Central memory CD4-positive, alpha-beta T cell (primary cell): ENCODE measurements at places on chromosomes 4 and X.

DNA sequence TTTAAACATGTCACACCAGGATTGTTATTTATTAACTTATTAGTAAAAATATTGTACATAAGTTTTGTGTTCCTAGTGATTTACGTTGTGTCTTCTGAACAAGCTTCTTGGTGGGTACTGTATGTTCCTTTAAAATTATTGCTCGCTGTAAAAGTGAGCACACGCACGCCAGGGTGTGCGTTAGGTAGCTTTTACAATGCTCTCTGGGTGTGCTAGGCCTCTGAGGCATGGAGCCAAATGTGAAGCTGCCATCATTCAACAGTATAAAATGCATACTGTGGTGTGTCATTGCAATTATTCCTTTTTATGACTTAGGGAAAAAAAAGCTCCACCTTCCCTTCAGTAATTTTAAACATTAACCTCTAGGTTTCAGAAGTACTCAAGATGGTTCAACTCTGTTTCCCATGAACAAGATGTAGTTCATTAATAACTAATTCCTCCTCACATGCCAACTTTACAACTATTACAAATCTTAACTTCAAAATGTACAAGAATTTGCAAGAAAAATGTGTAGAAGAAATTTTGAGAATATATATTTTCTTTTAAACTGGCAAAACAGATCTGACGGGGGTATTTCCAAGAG, 42.4 kb downstream of the ATOH1 start:
- DNase-seq: no peak

- no peak for DNase-seq
Measured at GRCh38 chr4:5156682-5157081, 105.4 kb downstream of the STK32B start.

- DNase-seq: no peak
Measured at GRCh38 chr4:16530688-16531635, 304.7 kb upstream of the TAPT1 start.

DNA sequence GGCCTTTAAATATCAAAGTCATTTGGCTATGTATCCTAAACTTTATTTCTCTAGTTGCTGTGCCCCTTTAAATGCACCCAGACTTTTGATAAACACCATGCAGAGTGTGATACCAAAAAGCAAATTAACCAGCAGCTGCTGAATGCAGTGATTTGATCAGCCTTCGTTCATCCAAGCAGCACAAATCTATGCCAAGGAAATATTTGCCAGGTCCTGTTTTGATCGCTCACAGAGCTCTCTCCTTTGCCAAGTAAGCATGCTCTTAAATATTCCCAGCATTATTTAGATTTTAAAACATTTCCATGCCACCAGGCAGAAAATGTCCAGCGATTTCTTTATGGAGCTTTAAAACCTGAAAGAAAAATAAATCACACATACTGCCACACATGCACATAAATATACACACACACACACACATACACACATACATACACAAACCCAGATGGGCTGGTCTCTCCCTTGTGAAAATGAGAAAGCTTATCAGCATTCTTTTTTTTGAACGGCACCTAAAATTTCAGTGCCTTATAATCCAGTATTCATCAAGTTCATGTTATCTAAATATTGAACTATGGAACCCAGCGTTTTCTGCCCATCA, 35.7 kb downstream of the BTC start:
- no peak for DNase-seq

- DNase-seq: no peak
Measured at GRCh38 chr4:163967710-163968109, 473.2 kb downstream of the TMA16 start.

GRCh38 chrX:134604701-134605311, 53.5 kb downstream of the PLAC1 start:
- DNase-seq: no peak

GRCh38 chrX:129945131-129945530, 37.3 kb upstream of the BCORL1 start:
- no peak for DNase-seq
